ENCODE measurements at places on chromosomes 3 and 15.

- no peak for DNase-seq
Observed at GRCh38 chr3:53134631-53135232, 4.5 kb upstream of the RFT1 start.

GRCh38 chr3:127754411-127755304 lies 67.7 kb downstream of the MGLL start:
- DNase-seq: no peak

DNA sequence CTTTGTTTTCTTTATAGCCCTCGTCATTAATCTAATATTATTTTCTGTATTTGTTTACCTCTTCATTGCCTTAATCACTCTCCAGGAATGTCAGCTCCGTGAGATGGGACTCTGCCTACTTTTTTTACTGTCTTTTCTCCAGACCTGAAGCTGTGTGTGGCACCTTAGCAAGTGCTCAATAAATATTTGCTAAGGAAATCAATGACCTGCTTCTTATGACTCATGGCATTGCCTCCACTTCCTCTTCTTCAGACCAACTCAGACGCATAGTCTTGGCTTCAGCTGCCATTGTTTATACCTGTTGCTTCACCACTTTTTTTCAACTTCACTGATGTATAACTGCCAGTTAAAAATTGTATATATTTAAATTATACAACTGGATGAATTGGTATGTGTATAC lies 218.5 kb upstream of the CMC1 start:
- no peak for DNase-seq

DNA sequence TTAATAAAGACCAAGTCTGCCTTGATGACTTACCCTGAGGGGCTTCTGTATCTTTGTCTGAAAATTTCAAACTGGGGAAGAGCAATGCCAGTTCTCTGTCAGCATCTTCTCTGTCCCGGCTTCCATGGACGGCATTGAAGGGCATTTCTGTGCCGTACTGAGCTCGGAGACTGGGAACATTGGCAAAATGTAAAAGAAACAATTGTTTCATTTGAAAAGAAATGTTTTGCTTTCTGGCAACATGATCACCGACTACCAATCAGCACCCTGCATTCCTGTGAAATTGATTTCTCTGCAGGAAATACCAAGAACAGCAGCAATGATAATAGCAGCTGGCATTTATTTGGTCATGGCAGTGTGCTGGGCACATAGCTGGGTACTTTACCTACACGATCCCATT lies 26.2 kb downstream of the NME9 start:
- no peak for DNase-seq

DNA sequence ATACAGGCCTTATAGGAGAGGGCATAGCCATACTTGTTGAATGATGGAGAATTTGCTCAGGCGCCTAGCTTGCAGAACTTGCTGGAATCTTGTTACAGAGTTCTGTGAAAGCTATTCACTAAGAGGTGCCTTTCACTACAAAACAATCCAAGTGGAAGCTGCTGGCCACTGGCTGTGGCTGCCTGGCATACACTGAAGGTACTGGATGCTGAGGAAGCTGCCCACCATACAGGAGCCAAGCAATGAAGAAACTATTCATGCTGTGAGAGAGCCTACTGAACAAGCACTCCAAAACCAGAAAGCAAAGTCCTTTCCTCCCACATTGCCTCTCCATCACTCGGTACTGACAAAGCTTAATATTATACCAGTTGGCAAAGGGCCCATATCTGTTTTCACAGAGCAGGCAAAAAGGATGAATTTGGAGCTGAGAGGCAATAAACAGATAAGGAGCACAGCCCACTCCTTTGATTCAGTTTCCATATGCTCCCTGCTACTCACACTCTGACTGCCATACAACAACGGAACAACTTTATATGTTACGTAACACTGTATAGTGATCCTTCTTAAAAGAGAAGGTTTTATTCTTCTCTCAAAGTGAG lies 192.6 kb upstream of the ALCAM start:
- peak; percentile 33 for DNase-seq

- no peak for DNase-seq
Observed at GRCh38 chr3:107846279-107846852, 244.5 kb downstream of the CD47 start.

GRCh38 chr3:14552717-14553116 lies 12.6 kb upstream of the GRIP2 start:
- DNase-seq: no peak

GRCh38 chr3:56366641-56367162 lies 101.6 kb downstream of the ERC2 start:
- DNase-seq: no peak

DNA sequence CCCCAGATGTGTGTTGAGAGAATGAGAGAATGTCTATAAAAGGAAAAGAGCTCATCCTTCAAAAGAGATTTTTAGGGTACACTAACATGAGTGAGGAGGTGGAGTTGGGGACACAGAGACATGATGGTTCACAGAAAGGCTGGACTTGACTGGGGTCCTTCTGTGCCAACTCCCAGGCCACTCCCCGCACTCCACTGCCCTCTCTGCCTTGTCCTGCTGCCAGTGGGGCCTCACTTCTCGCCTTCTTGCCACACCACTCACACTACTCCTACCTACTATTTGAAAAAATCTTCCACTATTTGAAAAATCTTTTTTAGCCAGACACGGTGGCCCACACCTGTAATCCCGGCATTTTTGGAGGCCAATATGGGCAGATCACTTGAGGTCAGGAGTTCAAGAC lies 298.1 kb downstream of the EPHB1 start:
- DNase-seq: no peak

GRCh38 chr3:65676580-65676979 lies 362.1 kb downstream of the MAGI1 start:
- DNase-seq: no peak

DNA sequence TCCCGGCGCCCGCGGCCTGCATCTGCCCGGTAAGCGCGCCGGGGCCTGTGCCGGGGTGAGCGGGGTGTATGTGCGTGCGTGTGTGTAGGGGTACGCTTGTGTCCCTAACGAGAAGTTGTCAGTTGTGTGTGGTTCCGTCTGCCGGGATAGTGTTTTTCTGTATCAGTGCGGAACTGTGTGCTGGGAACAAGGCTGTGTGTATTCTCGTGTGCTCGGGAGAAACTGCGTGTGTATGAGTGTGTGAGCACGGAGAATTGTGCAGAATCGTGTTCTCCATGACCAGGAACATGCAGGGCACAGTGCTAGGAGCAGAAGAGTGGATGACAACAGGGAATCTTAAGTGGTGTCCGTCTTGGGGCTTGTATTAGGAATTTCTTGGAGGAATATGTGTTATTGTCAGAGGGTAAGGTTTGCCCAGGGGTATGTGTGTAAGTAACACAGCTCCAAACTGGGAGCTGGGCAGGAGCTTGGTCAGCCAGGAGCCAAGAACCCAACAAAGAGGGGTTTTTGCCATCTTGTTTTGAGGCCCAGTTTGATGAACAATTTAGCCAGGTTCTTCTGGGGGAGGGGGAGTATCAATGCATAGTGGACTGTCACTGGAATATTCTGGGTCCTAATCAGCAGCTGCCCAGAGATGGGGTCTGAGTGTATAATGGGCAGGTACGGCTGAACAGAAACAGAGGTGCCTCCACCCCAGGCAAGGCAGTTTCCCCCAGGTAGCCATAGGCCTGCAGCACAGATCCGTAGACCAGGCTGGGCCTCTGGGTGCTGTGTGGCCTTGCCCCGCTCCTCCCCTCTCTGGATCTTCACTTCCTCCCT lies 2.1 kb downstream of the ISL2 start:
- no peak for DNase-seq

GRCh38 chr15:95656595-95656994 lies 673.9 kb upstream of the NR2F2 start:
- DNase-seq: no peak

- DNase-seq: no peak
Observed at GRCh38 chr3:79255702-79256101, 512.1 kb downstream of the ROBO1 start.

DNA sequence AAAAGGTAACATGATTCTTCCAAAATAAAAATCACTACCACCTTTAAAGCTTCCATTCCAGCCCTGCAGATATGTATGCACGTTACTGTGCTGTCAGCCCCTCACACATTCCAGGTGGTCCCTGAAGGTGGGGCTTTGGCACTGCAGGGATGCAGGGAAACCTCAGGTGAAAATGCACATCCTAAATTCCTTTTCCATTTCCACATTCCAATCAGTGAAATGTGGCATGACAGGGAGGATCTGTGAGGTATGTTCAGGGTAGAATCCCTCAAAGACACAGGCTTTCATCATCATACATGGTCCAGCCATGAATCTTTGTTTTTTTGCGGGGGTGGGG lies 45.3 kb downstream of the CCR4 start:
- no peak for DNase-seq

GRCh38 chr15:63971427-63971805 lies 74.9 kb downstream of the DAPK2 start:
- DNase-seq: no peak

DNA sequence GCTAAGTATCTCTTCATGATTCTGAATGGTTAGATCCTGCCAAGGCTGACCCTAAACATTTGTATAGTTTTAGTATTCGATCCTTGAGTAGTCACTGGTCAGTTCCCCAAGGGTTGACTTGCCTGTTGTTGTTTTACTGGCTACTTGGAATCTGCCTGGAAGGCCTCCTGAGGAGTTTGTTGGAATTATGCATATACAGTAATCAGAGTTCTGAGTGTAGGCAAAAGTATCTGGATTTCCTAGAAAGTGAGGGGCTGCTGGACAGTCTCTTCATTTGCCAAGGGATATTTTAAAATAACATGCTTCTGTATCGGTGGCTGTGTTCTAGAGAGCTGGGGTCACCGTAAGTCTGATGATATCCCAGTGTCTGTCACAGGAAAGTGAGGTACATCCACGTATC lies 333.2 kb upstream of the C2CD4B start:
- no peak for DNase-seq

GRCh38 chr3:25727316-25727715 lies 55.9 kb downstream of the NGLY1 start:
- peak; percentile 7 for DNase-seq

- no peak for DNase-seq
Observed at GRCh38 chr3:66001626-66002025, 37.1 kb downstream of the MAGI1 start.
